ENCODE measurements at places on chromosomes 11 and 22.

- DNase-seq, result no peak
Observed at GRCh38 chr22:22903355-22903777, 15.8 kb downstream of the IGLL5 start.

DNA sequence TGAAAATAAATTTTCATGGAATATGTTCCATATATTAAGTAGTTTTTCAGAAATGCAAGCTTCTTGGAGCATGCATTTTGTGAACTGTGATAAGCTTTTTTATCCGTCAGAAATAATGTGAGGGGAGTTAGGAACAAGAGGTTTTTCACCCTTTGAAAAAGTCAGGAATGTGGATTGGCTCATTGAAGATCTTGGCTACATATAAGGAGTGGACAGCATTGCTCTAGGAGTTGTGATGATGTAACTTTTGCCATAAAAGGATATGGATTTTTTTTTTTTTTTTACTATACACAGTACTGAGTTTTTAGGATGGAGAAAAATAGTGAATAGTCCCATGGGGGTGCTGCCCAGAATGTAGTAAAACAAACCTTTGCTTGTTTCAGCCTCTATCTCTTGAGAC is 180.2 kb downstream of the NAV2 start:
- no peak for DNase-seq

- DNase-seq, result no peak
Observed at GRCh38 chr11:29318134-29318845, 698.5 kb downstream of the KCNA4 start.

GRCh38 chr11:41118521-41118920 is 340.9 kb downstream of the LRRC4C start:
- no peak for DNase-seq

DNA sequence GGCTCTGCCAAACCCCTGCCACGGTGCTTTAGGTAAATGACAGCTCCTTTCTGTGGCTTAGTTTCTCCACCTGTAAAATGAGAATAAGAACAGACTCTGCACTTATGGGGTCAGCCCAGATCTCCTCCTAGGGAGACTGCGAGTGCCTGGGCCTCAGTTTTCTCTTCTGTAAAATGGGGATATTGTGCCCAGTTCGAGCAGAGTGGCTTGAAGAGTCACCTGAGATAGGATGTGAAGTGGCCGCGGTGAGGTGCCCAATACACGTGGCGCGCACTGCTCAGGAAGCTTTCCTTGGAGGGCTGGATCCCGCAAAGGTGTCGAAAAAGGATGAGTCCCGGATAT is 473 bp upstream of the EMID1 start:
- DNase-seq, result no peak

DNA sequence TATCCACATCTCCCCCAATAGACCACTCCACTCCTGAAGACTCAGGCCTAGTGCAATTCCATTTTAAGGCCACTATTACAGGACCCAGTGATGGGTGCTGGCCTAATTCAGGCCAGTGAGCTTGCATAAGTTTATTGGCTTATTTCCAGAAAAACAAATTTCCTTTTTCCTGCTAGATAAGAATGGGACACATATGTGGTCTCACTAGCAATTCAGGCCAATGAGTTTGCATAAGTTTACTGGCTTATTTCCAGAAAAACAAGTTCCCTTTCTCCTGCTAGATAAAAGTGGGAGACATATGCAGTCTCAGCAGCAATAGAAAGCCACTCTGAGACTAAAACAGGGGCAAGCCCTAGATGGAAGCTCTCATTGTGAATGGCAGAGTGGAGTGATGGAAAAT is 22.4 kb downstream of the ADM start:
- no peak for DNase-seq

DNA sequence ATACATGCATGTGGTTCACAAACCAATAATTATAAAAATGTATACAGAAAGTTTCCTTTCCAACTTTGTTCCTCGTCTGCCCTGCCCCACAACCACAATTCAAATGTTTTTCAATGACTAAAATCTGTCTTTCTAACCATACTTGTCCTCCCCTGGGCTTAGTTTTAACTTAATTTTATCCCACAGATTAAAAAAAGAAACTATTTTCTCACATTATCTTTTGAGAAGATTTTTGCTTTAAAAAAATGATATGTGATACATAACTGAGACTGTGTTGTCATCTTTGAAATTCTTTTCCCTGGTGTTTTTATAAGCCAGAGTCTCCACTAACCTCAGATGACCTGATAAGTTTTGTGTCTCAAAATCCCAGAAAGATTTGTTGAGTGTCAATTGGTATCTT is 79.0 kb downstream of the FDX1 start:
- no peak for DNase-seq

GRCh38 chr11:70159627-70160570 is 43.2 kb upstream of the FADD start:
- DNase-seq, result no peak

GRCh38 chr11:35270342-35270741 is 131.4 kb downstream of the CD44 start:
- DNase-seq, result no peak

- no peak for DNase-seq
Observed at GRCh38 chr11:72642884-72643522, 31.2 kb downstream of the PDE2A start.
